ENCODE measurements at places on chromosomes 5 and 9.
A peak's percentile ranks its signal among the peaks of the same experiment; 100 is the strongest.

DNA sequence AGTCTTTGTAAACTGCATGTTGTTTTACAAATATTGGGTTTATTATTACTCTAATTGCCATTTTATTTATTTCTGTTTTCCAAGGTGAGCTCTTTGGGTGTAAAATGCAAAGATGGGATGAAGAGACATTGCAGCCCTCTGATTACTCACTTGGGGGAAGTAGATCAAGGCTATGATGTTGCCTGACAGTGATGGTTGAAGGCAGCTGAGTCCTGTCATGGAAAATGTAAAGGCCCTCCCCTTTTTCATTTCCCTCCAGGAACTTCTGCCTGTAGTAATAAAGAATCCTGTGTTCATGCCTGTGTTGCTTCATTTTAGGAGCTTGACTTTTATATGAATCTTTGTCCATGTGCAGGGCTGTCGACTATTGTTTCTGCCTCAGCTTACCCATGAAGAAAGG lies 605.4 kb upstream of the CLINT1 start:
- no peak for DNase-seq

GRCh38 chr9:136405481-136405880 lies 4.9 kb downstream of the ENTR1 start:
- no peak for DNase-seq

- no peak for DNase-seq
Measured at GRCh38 chr9:93900971-93901861, 53.9 kb downstream of the BARX1 start.

DNA sequence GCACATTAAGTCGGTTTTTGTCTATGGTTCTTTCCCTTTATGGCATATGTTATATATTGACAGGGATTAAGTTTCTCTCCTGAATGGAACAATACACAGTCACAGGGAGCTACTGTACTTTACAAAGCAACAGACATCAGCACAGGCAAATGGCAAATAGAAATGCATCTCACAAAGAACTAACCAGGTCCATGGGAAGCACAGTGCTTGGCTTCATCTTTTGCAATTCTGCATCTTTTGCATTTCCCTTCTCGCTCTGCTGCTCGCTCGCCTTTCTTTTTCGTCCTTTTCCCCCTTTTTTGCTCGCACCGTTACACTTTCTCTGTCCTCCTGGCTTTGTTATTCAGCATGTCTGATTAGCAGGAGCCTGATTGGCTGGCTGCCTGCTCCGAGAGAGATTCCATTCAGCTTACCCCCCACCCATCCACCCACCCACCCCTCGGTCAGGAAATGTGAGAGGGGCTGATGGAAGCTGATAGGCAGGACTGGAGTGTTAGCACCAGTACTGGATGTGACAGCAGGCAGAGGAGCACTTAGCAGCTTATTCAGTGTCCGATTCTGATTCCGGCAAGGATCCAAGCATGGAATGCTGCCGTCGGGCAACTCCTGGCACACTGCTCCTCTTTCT lies at the start of gene ADAMTSL1:
TSS of gene ADAMTSL1 (plus strand) at position 502 of the 628 bp plus-strand sequence. CDS start at position 582, 80 bp downstream.
- DNase-seq: peak; percentile 3

- no peak for DNase-seq
Measured at GRCh38 chr5:172423379-172424110, 30.8 kb downstream of the SH3PXD2B start.

DNA sequence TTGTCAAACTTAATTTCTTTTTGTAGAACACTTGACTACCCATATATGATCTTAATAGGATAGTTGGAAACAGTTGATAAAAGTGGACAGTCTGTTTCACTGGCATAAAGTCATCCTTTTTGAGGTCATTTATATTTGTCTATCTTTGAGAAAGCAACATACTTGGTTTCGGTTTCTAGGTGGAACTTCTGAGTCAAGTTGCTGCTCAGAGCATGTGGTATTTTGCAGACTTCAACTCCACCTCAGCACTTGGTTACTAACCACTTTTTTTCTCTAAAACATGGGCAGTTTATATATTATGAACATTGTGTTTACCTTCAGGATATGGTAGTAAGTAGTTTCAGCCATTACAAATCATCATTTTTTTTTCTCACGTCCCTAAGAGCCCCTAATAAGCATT lies 1749.0 kb upstream of the C9orf72 start:
- DNase-seq: no peak

- DNase-seq: no peak
Measured at GRCh38 chr9:91555132-91555531, 131.5 kb upstream of the NFIL3 start.

DNA sequence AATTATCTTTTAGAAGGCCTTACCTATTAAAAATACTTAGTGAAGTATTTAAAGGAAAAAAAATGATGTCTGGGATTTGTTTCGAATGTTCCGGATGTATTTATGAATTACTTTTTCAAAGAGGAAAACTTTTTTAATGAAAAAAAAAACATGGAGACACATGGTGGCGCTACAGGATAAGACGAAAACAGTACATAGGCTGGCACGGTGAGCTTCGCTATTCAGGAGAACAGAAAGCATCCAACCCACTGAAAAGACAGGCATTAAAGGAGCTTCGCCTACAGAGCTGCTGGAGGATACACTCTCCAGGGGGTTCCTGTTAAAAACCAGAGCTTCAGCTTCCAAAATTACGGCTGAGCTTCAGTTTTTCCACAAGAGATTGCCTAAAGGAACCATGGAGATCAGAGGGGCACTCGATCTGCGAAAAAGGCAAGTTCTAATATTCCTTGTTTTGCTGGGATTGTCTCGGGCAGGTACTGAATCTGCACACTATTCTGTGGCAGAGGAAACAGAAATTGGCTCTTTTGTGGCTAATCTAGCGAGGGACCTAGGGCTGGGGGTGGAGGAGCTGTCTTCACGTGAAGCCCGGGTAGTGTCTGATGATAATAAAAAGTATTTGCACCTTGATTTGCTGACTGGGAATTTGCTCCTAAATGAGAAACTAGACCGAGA lies at the start of gene PCDHB14:
TSS of gene PCDHB14 (plus strand) at position 232 of the 672 bp plus-strand sequence. CDS start at position 395, 163 bp downstream.
- peak; percentile 6 for DNase-seq

- no peak for DNase-seq
Measured at GRCh38 chr5:35069188-35069587, 21.4 kb upstream of the AGXT2 start.

GRCh38 chr9:77710316-77710715 lies 62.2 kb upstream of the GNA14 start:
- DNase-seq: no peak

DNA sequence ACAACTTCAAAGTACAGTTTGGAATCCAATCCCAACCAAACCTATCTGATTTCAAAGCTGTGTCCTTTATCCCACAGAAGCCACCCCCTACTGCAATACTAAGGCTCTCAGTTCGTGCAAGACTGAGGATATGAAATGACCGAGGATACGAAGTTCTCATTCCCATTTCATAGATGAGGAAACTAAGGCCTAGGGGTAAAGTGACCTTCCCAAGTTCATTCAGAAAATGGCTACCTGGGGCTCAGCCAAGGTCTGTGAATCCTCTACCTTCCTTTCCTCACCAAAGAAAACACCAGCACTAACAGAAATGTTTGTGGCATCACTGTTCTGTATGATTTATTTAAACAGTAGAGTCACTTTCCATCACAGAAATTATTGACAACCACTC lies 5.4 kb downstream of the KIAA1191 start:
- no peak for DNase-seq

- peak; percentile 94 for DNase-seq
Measured at GRCh38 chr5:66406761-66407336, 189.3 kb upstream of the MAST4 start.

DNA sequence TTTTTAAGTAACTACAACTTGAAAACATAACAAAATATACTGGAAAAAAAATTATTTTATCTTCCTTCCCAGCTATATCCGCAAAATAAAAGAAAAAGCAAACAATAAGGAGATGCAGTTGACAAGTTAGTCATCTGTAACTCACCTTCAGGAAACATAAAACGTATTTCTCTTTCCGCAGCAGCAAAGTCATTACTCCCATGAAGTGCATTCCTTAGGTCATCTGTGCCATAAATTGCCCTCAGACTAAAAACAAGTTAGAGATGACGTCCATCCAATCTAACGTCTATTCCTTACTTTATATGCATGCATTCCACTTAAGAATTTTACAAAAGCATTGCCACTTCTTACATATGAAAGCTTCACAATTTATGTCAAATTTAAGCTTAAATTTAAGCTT lies 10.9 kb downstream of the NME5 start:
- DNase-seq: no peak

DNA sequence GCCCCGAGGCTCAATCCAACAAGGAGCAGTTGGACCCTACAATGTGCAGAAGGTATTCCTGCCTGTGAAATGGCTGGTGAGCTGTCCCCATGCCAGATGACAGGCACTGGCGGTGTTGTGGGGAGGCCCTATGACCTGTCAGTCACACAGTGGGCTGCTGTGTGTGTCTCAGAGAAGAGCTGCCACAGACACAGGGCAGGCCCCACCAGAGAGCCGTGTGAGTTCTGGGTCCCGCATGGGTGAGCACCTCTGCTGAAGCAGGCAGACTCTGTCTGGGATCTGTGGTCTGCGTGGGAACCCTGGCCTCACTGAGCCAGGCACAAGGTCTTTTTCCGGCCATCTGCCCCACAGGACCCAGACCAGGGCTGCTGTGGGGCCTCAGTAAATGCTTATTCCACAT lies 37.3 kb upstream of the PITX1 start:
- no peak for DNase-seq

DNA sequence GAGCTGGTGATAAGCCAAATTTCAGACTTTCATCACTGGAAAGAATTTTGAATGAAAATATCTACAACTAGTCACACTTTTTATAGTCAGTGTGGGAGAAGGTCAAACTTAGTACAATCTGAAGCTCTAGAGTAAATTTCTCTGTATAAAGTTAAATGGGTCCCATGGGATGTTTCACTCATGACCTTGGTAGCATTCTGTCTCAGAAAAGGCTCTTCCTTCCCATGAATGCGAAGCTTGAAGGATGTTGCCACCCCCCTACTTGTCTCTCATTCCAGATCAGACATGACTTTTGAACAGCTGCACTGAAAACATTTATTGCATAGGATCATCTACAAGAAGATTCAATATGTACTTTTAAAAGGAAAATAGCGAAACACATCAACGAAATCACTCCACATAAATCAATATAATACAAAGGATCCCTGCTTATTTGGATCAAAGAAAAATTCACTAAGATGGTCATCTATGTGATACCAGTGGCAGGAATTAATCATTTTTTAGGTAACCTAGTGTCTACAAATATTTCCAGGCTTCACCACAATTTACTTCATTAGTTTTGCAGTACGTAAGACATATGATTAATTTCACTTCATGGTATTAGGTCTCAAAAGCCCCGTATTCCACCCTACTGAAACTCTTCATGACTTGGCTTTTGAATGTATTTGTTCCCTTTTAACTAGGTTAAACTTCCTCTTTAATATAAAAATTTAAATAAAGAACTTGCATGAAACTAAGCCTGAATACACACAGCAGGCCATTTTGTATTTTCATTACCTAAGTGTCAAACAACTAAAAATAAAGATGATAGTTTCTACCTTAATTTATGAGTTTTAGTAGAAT lies 4.4 kb downstream of the ST8SIA4 start:
- DNase-seq: no peak

- DNase-seq: no peak
Measured at GRCh38 chr9:93864032-93864431, 91.1 kb downstream of the BARX1 start.

- peak; percentile 90 for DNase-seq
Measured at GRCh38 chr5:81856948-81857928, 106.3 kb upstream of the SSBP2 start.

DNA sequence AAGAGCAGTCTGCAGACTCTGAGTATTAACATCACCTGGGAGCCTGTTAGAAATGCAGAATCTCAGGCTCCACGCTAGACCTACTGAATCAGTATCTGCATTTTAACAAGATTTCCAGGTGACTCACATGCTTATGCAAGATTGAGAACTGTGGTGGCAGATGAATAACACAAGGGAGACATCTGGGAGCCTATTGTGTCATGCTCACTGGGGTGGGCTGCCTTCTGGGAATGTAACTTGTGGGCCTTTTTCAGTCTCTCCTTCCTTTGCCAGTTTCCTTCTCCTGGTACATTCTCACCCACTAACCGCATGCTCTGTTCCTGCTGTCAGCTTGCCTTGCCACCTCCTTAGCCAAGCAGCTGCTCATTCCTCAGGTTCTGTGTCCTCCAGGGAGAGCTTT lies 176.6 kb upstream of the C9orf72 start:
- DNase-seq: peak; percentile 38

DNA sequence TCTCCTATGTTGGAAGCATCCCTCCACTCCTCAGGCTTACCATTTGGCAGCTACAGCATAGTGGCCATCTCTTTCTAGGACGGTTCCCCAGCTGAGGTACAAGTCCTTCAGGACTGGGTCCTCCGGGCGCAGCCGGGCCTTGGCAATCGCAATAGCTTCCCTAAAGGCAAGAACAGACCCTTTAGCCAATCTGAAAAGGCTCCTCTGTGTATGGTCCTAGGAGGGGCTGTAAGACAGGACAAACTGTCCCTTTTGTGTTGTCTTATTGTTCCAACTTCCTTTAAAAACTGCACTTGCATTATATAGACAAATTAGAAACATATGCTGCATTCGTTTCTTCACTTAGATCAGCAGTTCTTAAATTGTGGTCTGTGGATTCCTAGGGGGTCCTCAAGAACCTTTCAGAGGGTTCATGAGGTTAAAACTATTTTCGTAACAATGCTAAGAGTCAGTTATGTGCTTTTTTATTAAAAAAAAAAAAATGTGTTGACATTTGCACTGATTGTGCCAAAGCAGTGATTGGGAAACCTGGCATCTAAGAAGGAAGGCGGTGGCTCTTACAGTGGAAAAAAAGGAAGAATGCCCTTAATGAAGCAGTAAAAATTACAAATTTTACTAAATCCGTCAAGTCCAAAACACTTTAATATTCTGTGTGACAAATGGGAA lies 38.7 kb downstream of the GEMIN5 start:
- DNase-seq: no peak

GRCh38 chr5:126189862-126190261 lies 233.3 kb upstream of the GRAMD2B start:
- no peak for DNase-seq

DNA sequence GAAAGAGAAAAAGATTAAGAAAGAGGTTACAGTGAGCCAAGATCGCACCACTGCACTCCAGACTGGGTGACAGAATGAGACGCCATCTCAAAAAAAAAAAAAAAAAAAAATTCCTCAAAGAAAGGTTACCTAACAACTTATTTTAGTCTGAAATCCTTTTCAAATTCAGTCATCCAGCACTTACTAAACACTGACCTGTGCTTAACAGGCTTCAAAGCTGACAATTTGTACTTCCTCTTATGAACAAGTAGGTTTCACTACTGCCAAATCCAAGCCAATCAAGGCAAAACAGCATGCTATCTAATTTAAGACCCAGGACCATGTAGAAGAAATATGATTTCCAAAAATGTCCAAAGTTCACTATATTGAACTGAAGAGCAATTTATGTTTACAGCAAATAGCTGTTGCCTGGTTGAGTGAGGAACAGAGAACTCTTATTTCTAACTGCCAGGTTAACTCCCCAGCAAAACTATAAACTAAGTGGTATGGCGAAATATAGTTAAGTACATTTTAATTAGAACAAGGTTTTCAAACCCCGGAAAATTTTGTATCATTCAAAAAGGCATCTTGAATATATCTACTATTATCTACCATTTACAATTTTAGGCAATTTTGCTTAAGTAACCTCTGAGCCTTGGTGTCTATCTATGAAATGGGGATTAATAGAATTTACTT lies 13.4 kb downstream of the PWWP2A start:
- DNase-seq: no peak

- no peak for DNase-seq
Measured at GRCh38 chr9:88653911-88654310, 118.9 kb downstream of the NXNL2 start.

GRCh38 chr9:69815313-69815712 lies 5.3 kb upstream of the CFAP95 start:
- DNase-seq: no peak
